Kidney (tissue), 22 donors: ENCODE measurements at places on chromosomes 3 and 15. TPM values are rescaled to one million over a fixed set of nuclear protein-coding genes. Genes with fewer than 3 reads are reported as not detected.

DNA sequence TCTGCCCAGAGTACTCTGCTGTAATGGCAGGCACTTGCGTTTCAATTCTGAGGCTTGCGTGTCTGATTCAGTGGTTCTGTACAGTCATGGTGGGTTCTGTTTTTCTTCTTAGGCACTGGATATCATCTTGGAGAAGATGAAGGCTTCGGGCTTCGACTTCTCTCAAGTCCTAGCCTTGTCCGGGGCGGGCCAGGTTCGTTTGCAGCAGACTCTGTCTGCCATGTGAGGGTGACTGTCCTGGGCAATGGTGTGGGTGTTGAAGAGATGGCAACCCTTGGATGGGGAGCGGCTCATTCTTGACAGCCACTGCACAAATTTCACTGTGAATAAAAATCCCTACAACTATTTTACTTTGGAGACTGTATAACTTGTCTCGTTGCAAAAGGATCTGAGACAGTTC, 16.2 kb downstream of the XYLB start:
- no peaks in the 10 kb centered on the region for H3K27me3 ChIP-seq
- no peaks in the 10 kb centered on the region for H3K4me1 ChIP-seq
- peaks cover 16% of the 10 kb centered on the region for H3K36me3 ChIP-seq

DNA sequence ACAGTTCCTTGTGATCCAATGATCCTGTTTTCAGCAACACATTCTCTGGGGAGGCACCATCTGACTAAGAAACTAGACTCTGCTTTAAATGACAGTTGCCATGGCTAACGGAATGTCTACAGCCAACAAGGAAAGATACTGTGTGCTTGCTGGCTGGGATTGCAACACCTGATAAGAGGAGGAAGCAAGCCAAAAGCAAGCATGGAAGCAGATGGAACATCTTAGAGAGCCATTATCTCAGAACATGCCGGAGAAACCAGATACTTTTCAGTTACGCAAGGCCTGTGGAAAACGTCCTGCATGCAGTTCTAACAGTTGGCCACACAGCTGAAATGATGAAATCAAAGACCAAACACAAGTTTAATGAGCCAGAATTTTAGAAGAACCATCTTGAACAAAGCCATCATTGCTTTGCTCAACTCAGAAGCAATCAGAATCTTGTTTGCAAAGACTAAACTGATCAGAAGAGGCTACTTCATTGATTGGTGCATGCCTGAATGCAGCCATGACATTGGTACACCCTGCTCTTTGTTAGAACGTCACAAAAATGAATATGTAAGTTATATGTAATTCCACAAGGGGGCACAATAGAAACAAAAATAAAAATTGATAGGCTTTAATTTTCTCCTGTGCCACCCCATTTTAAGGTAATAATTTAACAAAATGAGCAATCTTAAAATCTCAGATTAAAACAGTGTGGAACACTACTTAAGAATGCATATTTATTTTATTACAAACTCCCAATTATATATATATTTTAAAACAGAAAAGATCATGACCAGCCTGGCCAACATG, 50.8 kb downstream of the GXYLT2 start:
- no peak overlapping the region for H3K4me3 ChIP-seq
- no peaks in the 10 kb centered on the region for H3K4me1 ChIP-seq
- H3K27ac ChIP-seq, result no peak overlapping the region
- no peaks in the 10 kb centered on the region for H3K27me3 ChIP-seq
- DNase-seq, result no peak
- H3K36me3 ChIP-seq, result no peaks in the 10 kb centered on the region

- no peaks in the 10 kb centered on the region for H3K4me1 ChIP-seq
- no peak overlapping the region for H3K27ac ChIP-seq
- H3K4me3 ChIP-seq, result no peak overlapping the region
- H3K27me3 ChIP-seq, result no peaks in the 10 kb centered on the region
These were observed 14.4 kb upstream of the TSPAN3 start for GRCh38 chr15:77085297-77085696.

- H3K4me1 ChIP-seq, result no peaks in the 10 kb centered on the region
- no peaks in the 10 kb centered on the region for H3K36me3 ChIP-seq
- no peaks in the 10 kb centered on the region for H3K27me3 ChIP-seq
These were observed 31.9 kb upstream of the ZNF280D start for GRCh38 chr15:56765251-56765650.

- no peaks in the 10 kb centered on the region for H3K36me3 ChIP-seq
- peak; percentile 42 for DNase-seq
- H3K27me3 ChIP-seq, result peaks cover 61% of the 10 kb centered on the region
- H3K27ac ChIP-seq, result no peak overlapping the region
- no peak overlapping the region for H3K4me3 ChIP-seq
These were observed 7.2 kb downstream of the EOMES start for GRCh38 chr3:27714692-27715453.

Gene GASK1A
- total RNA-seq, result 7.3 TPM

DNA sequence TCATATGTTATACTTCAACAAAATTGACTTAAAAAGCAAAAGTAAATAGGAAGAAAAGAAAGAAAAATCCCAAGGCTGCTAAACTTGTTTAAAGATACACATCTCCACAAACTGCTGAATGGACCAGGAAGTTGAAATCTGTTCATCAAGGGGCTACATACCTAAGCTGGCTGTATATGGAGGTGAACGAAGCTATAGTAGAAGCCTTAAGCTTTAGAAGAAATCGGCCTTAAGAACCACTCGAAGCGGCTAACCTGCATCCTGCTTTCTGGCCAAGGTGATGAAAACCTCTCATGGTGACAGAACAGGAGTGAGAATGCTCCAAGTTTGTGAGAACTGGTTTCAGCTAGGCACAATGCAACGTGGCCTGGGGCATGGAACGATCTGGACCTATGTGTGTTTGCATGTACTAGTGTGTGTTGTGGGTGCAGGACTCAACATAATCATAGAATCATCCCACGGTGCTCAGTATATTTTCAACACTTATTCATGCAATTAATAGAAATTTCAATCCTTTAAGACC, 31.3 kb upstream of the SPTBN5 start:
- H3K27me3 ChIP-seq, result no peaks in the 10 kb centered on the region
- H3K36me3 ChIP-seq, result no peaks in the 10 kb centered on the region
- H3K4me3 ChIP-seq, result no peak overlapping the region
- no peak overlapping the region for H3K27ac ChIP-seq
- peaks cover 23% of the 10 kb centered on the region for H3K4me1 ChIP-seq
- no peak for DNase-seq

DNA sequence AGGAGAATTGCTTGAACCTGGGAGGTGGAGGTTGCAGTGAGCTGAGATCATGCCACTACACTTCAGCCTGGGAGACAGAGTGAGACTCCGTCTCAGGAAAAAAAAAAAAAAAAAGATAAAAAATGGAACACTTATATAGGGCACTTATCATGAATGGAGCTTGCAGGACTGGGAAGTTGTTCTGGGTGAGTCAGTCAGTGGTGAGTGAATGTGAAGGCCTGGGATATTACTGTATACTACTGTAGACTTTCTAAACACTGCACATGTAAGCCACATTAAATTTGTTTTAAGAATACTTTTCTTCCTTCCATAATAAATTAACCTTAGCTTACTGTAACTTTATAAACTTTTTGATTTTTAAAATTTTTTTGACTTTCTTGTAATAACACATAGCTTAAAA, 59.8 kb downstream of the SFMBT1 start:
- no peak overlapping the region for H3K4me3 ChIP-seq
- DNase-seq, result no peak
- H3K27me3 ChIP-seq, result no peaks in the 10 kb centered on the region
- H3K36me3 ChIP-seq, result no peaks in the 10 kb centered on the region

Gene SPESP1
- total RNA-seq, result 4.1 TPM

DNA sequence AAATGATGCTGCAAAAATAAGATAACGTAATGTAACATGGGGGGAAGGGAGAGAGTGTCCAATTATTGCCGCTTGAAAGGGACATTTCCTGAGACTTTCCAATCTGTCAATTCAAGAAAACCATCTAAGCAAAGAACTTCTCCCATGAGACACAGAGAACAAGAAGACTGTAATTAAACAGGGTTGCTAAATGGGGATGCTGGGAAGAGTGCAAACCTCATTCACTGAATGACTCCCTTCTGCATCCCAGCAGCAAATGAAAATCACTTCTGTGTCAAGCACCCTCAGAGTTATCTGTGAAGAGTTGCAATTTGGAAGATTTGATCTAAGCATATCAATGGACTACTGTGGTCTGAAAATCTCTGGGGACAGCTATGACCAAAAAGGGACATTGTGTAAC, 3.6 kb downstream of the RFT1 start:
- DNase-seq, result no peak
- no peaks in the 10 kb centered on the region for H3K27me3 ChIP-seq
- peaks cover 8% of the 10 kb centered on the region for H3K4me1 ChIP-seq

GRCh38 chr3:126837773-126838172, 133.7 kb downstream of the CHCHD6 start:
- no peaks in the 10 kb centered on the region for H3K27me3 ChIP-seq
- no peak for DNase-seq
- H3K27ac ChIP-seq, result no peak overlapping the region
- H3K36me3 ChIP-seq, result no peaks in the 10 kb centered on the region
- no peak overlapping the region for H3K4me3 ChIP-seq

DNA sequence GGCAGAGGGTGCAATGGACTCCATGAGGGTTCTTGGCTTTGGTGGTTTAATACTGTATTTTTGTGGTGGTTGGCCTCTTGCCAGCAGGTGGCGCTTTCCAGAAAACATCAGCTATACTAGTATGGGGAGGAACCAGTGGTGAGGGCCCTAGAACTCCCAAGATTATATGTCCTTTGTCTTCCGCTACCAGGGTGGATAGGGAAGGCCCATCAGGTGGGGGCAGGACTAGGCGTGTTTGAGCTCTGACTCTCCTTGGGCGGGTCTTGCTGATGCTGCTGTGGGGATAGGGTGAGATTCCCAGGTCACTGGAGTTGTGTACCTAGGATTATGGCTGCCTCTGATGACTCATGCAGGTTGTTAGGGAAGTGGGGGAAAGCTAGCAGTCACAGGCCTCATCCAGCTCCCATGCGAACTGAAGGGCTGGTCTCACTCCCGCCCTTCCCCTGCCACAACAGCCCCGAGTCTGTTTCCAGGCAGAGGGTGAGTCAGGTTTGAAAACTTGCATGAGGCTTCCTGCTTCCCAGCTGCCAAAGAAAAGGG, 357.7 kb downstream of the OTOL1 start:
- no peaks in the 10 kb centered on the region for H3K27me3 ChIP-seq
- no peaks in the 10 kb centered on the region for H3K4me1 ChIP-seq
- H3K27ac ChIP-seq, result no peak overlapping the region
- no peak for DNase-seq
- no peaks in the 10 kb centered on the region for H3K36me3 ChIP-seq

DNA sequence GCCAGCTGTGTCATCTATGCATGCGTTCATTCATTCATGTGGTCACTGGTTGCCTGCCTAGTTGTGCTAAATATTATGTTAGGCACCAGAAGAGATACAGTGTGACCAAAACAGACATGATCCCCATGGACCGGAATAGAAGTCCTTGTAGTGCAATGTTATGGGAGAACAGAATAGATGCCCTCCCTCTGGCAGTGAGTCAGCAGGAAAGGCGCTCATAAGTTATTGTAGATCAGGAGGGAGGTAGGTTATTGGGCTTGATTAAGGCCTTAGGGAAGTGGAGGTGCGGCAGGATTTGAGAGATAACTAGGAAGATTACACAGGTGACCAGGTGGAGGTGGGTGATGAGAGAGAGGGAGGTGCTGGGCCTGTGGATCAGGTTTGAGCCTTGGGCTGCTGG, 5.2 kb downstream of the MCTP2 start:
- no peaks in the 10 kb centered on the region for H3K27me3 ChIP-seq
- DNase-seq, result no peak
- H3K4me3 ChIP-seq, result no peak overlapping the region
- H3K36me3 ChIP-seq, result no peaks in the 10 kb centered on the region
- no peak overlapping the region for H3K27ac ChIP-seq

DNA sequence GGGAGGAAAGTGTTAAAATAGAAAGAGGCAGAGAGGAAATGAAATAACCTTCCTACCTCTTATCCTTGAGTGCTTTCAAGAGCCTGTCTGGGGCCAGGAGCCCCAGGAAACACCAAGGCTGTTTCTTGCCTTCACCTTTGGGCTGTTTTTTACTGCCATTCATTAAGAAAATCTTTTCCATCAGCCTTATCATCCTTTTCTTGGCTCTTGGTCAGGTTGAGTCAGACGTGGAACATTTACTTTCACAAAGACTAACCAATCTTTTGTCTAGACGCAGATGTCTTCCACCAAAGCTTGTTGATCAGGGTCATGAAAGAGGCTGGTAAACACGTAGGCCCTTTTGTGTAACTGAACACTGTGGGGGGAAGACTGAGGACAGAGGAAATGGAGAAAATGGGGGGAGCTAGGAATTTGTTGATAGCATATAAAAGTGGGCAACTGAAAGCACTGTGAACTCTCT, 151.0 kb upstream of the THBS1 start:
- no peaks in the 10 kb centered on the region for H3K27me3 ChIP-seq
- H3K27ac ChIP-seq, result no peak overlapping the region
- no peaks in the 10 kb centered on the region for H3K4me1 ChIP-seq
- no peaks in the 10 kb centered on the region for H3K36me3 ChIP-seq

Gene HDC
- 12.9 TPM for total RNA-seq

Gene KLHL40
- total RNA-seq, result not detected
